NCI-H1436 (cell line): ENCODE measurements at places on chromosomes 11 and 22.

DNA sequence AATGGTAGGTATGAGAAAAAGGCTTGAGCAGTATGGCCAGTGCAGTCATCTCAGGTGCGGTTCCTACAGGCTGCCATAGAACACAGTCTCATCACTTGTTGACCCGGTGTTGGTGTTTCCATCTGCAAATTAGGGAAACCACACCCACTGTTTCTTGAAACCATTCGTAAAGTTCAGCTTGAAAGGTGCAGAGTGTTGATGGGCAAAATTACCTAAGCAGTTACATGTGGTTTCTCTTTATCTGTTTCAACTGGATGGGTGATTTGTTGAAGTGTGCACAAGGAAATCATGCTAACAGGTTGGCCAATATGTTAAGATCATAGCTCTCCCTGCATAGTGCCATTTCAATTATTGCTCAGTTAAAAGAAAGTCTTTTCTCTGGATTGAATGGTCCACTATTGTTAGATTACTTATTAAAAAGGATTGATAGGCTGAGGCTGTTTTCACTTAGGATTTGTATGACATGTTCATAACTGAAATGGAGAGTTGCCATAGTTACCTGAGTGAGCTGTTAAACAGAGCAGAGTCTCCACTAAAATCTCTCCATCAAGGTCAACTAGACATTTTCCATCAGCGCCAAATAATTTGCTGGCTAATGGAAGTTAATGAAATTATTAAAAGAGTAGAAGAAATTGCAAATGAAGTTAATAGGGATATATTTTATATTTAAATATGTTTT, 203.1 kb upstream of the MTMR2 start:
- no peak for DNase-seq

- DNase-seq, result peak; percentile 53
Observed at GRCh38 chr11:77619576-77620198, 17.9 kb downstream of the CLNS1A start.

- no peak for DNase-seq
Observed at GRCh38 chr11:108871152-108871551, 206.3 kb downstream of the DDX10 start.

- no peak for DNase-seq
Observed at GRCh38 chr22:42857845-42858481, 890 bp upstream of the ARFGAP3 start.

- no peak for DNase-seq
Observed at GRCh38 chr11:75508051-75508561, 17.6 kb downstream of the GDPD5 start.

DNA sequence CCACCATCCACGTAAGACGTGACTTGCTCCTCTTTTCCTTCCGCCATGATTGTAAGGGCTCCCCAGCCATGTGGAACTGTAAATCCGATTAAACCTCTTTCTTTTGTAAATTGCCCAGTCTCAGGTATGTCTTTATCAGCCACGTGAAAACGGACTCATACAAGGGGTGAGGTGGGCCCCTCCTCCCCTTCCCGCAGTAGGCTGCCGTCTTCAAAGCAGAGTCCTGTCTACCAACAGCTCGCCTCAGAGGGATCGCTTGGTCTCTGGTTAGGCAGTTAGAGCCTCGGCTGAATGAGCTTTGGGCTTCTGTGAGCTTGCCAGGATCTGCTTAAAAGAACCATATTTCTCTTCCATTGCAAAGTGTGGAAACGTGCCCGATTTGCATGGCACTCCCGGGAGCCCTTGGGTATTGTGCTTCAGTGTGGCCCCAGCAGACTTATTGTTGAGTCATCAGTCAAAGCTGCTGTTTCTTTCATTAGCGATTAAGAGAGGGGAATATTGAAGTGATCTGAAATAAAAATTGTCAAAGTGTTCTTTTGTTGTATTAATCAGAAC, 338.3 kb downstream of the TBC1D22A start:
- DNase-seq, result no peak

GRCh38 chr11:88213406-88213805, 38.2 kb upstream of the RAB38 start:
- no peak for DNase-seq

DNA sequence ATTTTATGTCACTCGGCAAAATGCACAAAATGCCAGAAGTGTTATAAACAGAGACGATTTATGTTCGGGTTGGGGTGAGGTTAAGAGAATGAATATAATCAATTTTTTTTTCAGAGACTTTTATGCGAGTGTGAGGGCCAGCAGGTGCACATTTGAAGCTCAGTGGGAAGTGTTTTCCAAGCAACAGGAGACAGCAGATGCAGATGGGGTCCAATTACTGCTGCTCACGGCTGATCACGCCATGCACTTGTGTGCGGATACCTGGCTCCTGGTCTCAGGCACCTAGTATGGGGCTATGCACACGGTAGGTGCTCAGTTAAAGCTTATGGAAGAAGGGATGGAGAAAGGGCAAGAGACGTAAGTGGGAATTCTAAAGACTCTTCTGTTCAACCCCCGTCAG, 249.1 kb downstream of the MIAT start:
- no peak for DNase-seq

- no peak for DNase-seq
Observed at GRCh38 chr22:35152316-35152715, 86.4 kb downstream of the ISX start.

GRCh38 chr22:47997052-47997590, 1234.7 kb downstream of the TBC1D22A start:
- no peak for DNase-seq

DNA sequence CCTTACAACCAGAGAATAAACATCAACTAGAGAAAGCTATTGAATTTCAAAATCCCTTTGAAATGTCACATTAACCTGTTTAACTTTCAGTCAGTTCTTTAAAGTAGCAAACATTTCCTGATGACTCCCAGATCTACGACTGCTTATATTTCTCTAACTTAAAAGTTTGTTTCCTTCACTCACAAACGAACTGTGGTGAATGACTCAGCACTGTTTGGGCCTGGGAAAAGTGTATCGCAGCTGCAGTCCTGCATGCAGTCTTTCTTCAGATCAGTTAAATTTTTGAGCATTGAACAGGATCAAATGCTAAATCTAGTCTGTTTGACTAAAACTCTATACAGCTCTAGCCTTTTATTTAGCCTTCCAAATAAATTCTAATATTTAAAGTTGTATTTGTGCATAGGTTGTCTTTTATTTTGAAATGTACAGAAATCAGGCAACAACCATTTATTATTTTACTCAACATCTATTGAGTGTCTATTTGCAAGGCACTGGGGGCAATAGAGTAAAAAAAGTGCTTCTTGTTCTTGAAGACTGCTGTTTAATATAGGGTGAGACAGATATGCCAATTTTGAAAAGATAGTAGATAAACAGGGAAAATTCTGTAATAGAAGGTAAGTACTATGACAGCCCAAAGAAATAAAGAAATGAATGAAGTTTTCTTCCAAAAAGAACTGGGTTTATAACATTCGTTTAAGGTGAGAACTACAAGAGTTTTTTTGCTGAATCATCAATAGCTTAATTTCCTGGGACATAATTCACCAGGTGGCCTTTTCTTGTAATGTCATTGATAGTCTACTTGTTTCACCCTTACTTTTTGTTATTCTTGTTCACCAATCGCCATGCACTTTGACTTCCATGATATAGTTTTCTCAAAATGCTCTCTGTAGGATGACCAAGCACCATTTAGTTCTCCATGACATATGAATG, 235.4 kb downstream of the METTL15 start:
- DNase-seq, result no peak

GRCh38 chr11:22472306-22472705, 134.1 kb downstream of the SLC17A6 start:
- DNase-seq, result no peak
